ENCODE measurements at places on chromosomes 4 and X.
A peak's percentile ranks its signal among the peaks of the same experiment; 100 is the strongest.

- no peak for DNase-seq
Measured at GRCh38 chr4:7236847-7237246, 44.5 kb downstream of the SORCS2 start.

DNA sequence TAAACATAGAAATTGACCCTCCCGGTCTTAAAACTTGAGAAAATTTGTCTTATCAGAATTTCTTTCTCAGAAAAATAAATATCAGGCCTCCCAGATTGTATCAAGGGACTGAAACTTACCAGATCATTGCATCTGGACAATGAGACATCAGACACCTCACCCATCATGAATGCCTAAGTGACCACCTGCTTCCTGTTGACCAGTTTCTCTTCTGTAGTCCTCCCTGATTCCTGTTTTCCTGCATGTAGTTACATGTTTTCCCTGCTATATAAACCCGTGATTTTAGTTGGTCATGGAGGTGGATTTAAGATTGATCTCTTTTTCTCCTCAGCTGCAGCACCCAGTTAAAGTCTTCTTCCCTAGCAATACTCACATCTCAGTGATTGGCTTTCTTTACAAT is 548.1 kb downstream of the PPP4R3C start:
- no peak for DNase-seq

DNA sequence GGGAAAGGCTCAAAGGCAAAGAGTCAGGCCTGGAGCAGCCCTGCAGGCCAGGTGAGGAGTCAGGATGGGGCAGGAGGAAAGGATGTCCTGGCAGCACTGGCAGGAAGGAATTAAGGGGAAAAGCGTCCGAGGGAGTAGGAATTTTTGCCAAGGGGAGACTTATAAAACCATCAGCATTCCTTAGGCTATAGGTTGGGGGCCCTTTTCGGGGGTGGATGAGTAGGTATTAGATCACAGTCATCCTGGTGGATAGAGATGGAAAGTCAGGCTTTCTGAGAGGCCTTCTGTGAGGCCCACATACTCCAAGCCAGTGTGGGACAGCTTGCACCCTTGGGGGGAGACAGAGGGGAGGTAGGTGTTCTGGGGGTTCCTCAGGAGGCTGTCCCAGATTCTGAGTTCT is 12.3 kb downstream of the STARD8 start:
- DNase-seq = no peak

DNA sequence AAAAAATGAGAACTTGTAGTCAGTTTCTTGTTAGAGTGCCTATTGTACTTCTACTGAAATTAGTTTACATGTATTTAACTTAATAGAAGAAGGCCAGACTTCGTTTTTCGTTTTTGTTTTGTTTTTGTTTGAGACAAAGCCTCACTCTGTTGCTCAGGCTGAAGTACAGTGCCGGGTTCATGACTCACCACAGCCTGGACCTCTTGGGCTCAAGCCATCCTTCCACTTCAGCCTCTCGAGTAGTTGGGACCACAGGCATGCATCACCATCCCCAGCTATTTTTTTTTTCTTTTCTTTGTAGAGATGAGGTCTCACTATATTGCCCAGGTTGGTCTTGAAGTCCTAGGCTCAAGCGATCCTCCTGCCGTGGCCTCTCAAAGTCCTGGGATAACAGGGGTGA is 793.9 kb downstream of the ADGRL3 start:
- no peak for DNase-seq

- no peak for DNase-seq
Measured at GRCh38 chr4:173194157-173194556, 25.5 kb downstream of the GALNT7 start.

DNA sequence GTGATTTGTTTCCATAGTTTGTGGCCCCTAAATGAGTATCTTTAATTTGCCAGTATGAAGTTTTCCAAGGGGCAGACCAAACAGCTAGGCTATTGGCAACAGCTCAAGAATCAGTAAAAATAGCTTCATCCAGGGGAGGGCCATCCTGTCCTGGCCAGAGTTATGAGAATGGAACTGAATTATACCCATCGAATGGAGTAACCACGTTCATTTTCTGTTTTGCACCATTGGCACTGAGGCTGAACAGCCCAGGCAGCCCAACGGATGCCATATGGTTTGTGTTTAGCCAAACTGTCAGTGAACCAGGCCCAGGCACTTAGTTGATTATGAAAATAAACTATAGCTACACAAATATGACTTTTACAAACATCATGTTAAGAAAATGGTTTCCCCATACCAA is 17.7 kb upstream of the ASB5 start:
- DNase-seq = no peak

- no peak for DNase-seq
Measured at GRCh38 chrX:20139966-20140365, 1.7 kb downstream of the EIF1AX start.

DNA sequence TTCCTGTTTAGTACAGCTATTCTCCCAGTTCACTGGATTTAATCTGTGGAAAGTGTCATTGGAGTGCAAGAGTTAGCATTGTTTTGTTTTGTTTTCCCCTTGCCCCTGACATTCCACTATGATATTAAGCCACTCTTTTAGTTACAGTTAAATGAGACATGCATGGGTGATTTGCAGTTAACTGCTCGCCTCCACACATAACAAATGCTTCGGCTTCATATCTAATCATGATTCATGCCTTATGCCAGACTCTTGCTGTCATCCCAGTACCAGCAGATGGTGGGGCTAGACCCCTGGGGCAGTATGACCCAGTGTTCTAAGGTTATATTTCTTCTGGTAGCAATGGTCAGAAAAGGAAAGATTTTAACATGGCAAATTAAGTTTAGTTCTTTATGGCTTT is 80.1 kb downstream of the RAP1GDS1 start:
- DNase-seq = peak; percentile 4

DNA sequence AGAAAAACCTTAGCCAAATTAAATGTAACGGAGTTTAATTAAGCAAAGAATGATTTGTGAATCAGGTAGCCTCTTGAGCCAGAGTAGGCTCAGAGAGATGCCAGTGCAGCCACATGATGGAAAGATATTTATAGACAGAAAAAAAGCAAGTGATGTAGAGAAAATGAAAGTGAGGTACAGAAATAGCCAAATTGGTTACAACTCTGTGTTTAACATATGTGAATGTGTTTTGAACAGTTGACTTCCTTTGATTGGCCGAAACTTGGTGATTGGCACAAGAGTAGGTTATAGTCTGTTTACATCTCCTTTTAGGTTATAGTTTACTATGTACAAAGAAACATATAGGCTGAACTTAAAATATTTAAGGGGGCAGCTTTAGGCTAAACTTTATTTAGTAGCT is 459.9 kb upstream of the BOD1L1 start:
- DNase-seq = no peak

- no peak for DNase-seq
Measured at GRCh38 chr4:2071252-2071911, 12.3 kb downstream of the NAT8L start.

GRCh38 chr4:2166253-2166652 is 75.7 kb downstream of the HAUS3 start:
- DNase-seq = no peak

DNA sequence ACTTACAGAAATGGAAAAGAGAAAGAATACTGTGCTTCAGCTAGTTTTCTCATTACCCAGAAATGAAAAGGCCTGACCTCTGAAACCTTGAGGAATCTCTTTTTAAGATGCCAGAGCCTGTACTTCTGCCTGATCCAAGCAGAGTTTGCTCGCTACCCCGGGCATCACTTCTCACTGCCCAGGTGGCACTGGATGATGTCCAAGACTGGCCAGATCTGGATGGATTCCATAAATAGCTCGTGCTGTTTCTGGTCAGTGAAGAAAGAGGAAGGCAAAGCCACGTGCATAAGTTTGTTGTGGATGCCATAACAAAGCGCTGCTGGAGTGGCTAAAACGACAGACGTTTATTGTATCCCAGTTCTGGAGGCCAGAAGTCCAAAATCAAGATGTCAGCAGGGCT is 133.5 kb downstream of the TBL1X start:
- no peak for DNase-seq

- no peak for DNase-seq
Measured at GRCh38 chrX:15437724-15438123, 53.5 kb upstream of the VEGFD start.

GRCh38 chr4:146235654-146236177 is 21.4 kb downstream of the REELD1 start:
- no peak for DNase-seq

GRCh38 chrX:17846045-17846444 is 15.1 kb downstream of the RAI2 start:
- DNase-seq = no peak

DNA sequence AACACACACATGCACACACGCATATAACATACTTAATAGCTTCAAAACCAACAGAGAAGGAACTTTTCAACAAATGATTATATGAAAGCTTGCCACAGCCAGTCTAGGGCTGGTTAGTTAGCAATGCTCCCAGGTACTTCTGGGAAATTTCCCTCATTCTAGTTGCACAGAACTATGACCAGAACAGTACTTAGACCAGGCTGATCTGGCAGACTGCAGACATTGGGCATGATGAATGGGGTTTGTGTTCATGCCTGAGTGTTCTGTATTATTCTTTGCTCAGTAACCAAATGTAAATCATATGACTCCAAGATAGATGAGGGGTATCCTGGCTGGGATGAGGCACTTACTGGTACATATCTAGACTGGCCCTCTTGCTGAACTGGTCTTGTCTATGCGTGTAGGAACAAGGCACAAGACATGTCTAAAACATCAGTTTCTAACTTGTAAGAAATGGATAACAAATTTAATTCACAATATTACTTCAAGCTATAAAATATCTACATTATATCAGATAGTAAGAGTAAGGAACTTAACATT is 50.3 kb upstream of the GEMIN8 start:
- no peak for DNase-seq

Measured in erythroblast (primary cell).